ENCODE measurements at places on chromosomes 11 and 22. TPM values are rescaled to one million over a fixed set of nuclear protein-coding genes. Genes with fewer than 3 reads are reported as not detected.

Gene UCP3
- total RNA-seq: 2.2 TPM

Gene IGLL1
- total RNA-seq: not detected

Gene LGR4
- 0.90 TPM for total RNA-seq

Gene ABCG4
- total RNA-seq: not detected

Gene C11orf58
- 148 TPM for total RNA-seq

Gene RTN4RL2
- 0.31 TPM for total RNA-seq

Gene PHOX2A
- total RNA-seq: not detected

Gene ALDH3B1
- not detected for total RNA-seq

Gene SOX10
- not detected for total RNA-seq

Gene FGF3
- total RNA-seq: not detected

Gene CSF2RB
- total RNA-seq: 0.17 TPM

Gene KCNK4
- not detected for total RNA-seq

Gene CLTCL1
- total RNA-seq: 0.69 TPM

Gene SAA4
- not detected for total RNA-seq

Gene SERHL2
- 0.42 TPM for total RNA-seq

Gene GRAP2
- 105 TPM for total RNA-seq

Gene LRP5
- total RNA-seq: 1.5 TPM

DNA sequence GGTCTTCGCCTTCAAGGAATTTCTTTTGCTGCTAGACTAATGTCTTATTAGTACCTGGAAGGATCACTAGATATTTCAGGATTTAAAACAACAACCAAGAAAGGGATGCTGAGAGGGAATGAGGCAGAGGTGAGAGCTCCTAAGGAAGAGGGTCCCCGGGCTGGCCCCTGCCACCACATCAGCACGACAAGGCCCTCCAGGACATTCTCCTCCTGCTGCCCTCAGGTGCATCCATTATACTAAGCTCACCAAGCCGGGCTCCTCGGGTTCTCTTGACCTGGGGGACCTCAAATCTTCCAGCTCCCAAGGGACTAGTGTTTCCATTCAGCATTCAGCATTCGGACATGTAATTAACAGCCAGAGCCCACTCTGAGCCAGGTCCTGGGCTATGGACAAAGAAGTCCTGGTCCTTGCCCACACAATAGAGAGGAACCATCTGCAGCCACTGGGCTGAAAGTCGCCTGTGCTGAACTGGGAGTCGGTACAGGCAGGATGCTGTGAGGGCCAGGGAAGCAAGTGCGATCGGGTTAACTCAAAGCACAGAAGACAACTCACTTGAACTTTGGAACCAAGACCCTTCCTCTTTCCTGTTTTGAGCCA lies 29.4 kb upstream of the OAF start:
- DNase-seq: no peak

- DNase-seq: peak; percentile 14
These were observed 1.8 kb downstream of the TESMIN start for GRCh38 chr11:68749229-68750123.

DNA sequence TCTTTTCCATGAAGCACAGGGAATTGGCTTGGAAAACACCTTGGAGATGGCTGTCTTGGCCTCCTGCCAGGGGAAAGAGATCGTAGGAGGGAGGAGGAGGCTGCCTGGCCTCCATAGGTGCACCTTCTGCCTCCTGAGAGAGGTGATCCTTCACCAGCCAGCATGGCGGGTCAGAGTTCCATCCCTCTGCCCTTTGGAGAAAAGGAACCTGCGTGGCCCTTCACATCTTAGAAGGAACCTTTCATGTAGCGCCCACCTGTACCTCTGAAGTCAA lies 58.2 kb upstream of the DRD2 start:
- no peak for DNase-seq

DNA sequence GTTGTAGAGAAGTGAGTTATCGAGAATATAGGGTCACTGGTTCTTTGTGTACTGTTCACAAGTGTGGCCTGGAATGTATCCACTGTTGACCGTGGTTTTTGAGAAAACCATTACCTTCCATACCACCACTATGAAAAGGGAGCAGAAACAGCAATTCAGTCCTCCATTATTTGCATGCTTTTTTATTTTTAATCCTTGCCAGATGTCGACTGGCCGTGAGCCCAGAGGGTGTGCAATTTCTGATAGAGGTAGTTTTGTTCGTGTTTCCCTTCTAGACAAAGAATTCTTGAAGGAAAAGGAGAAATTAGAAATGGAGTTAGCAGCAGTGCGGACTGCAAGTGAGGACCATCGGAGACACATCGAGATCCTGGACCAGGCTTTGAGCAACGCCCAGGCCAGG lies 81.7 kb downstream of the AMOTL1 start:
- DNase-seq: no peak

- DNase-seq: peak; percentile 56
These were observed 669 bp downstream of the CDC42EP2 start for GRCh38 chr11:65315204-65315865.

- no peak for DNase-seq
These were observed 48.6 kb downstream of the ZNRF3 start for GRCh38 chr22:28931844-28932567.

- DNase-seq: no peak
These were observed 453.5 kb downstream of the MIAT start for GRCh38 chr22:27110665-27111451.

GRCh38 chr11:101127699-101128570 lies 1.7 kb downstream of the PGR start:
- DNase-seq: no peak

DNA sequence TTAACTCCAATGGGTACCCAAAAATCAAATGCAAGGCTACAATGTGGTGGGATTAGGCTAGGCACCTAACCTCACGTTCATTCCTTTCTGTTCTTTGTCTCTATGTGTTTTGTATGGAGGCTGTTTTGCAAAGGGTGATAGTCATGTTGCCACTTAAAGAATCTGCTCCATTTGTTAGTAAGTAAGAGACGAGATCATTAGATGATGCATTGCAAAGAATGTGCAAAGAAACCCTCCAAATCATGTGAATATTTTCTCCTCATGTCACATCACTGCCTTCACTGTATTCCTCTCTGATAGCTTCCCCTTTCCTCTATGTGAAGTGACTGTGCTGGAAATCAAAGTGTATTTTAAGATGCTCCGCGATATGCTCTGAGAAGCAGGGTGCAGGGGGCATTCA lies 11.9 kb downstream of the SYT13 start:
- DNase-seq: no peak

DNA sequence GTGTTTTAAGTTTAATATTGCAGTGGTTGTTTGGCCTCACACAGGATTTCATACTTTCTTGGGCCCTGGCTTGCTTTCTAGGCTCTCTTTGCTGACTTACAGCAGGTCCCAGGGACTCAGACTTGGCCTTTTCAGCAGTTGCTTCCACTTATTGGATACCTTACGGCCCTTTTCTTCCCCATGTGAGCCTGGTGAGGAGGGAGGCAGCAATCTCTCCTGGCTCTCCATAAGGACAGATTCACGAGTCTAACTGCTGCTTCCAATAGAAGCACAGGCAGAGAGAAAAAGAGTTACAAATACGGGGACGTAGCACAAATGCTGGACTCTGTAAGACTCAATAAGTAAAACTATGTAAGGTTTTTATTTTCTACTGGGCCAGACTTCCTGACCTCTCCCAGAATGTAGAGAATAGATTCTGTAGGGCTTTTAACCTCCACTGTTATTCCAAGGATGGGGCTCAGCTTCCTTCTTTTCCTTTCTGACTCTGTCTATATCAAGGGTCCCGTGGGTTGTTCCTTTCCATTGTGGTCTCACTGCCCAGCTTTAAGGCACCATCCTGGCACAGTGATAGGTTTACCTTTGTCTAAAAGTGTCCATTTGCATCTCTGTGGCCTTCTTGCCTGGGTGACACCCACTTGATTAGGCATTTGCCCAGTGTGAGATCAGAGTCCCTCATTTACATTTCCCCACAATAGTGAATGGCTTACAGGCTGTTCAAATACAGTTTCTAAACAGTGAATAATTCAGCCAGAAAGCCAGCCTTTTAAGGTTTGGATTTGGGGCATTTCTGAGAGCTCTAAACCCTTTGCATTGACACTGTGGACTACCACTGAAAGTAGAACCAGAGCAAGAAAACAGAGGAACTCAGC lies 92.8 kb downstream of the RASSF10 start:
- no peak for DNase-seq

DNA sequence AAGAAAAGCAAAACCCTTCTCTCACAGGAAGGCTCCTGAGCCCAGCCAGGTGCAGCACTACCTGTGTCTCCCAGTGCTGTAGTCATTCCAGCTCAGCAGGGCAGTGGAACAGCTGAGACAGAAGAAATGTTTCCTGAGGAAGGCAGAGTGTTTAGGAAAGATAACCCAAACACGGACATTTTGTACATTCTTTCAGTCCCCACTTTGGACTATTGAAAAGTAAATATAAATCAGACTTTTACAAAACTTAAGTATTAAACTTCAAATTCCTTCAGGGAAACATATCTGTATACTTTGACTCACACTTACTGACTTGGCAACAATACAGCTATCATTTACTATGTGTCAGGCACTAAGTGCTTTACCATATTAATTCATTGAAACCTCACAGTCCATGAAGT lies 40.4 kb downstream of the RRAS2 start:
- DNase-seq: no peak

- DNase-seq: peak; percentile 16
These were observed 39.1 kb upstream of the CREB3L1 start for GRCh38 chr11:46238078-46238966.

GRCh38 chr22:31333641-31334040 lies 12.5 kb downstream of the PATZ1 start:
- no peak for DNase-seq

- DNase-seq: no peak
These were observed 43.6 kb downstream of the PPARA start for GRCh38 chr22:46193898-46194310.

DNA sequence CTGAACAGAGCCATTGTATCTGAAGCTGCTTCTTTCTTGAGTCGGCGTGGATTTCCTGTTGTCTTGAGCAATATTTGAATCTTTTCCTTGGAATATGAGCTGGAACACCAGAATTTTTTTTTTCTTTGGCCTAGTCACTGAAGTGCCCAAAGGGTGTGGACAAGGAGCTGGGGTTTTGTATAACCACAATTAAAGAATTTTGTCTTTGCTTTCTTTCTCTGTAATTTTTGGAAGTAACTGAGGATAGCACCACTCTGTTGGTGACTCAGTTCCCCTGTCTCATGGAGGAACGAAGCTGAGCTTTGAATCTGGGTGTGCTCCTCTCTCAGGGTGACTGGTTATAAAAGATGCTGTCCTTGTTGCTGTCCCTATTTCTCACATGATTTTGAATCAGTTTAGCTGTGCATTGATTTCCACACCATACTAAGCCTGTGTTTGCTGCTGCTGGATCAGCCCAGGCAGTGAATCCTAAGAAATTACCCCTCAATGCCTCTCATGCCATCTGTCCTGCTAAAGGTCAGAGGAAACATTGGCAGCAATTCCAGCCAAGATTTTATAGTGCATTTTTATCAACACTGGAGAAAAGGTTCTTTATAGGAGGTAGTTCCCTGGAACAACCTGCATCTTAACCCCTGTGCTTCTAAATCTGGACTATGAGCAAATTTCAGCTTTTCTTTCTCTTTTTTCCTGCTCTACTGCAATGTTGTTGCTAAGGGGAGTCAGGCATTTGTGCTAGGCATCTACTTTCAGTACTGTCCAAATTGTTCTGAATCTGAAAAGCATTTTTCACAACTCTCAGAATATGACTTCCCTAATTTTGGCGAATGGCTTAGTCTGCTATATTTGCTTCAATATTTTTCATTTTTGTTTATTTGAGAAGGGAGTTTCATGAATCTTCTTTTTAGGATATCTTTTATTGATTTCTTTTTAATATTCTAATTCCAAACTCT lies 540.8 kb downstream of the SOX6 start:
- no peak for DNase-seq

- no peak for DNase-seq
These were observed 1017.0 kb downstream of the TBC1D22A start for GRCh38 chr22:47779474-47779873.

GRCh38 chr11:134536677-134537076 lies 124.6 kb upstream of the B3GAT1 start:
- DNase-seq: no peak

DNA sequence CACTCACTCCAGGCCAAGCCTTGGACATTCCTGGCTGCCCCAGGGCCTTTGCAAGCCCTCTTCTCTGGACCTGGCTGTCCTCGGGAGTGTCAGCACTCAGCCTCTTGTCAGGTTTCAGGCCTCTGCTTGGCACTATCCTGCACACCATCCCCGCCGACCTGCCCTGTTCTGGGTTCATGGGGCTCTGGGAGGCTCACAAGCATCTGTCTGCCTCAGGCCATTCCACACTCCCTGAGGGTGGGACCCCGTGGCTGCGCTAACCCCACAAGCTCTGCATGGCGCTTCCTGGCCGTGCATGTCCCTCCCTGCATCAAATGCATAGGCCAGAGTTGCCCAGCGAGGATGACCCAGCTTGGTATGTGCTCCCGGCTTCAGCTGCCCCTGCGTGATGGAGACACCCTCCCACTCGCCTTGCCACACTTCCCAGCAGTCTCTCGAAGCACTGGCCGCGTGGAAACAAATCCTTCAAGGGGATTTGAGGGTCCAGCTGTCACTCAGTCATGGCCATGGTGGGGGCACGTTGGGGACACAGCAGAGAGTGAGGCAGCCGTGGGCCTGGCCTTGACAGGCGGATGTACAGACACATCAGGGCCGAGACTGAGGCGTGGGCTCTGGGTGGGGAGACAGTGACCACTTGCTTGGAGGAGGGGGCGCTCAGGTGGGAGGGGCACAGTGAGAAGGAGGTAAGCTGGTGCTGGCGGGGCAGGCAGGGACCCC lies 87.3 kb downstream of the KCNQ1 start:
- no peak for DNase-seq

- DNase-seq: no peak
These were observed 103.8 kb downstream of the MORC2 start for GRCh38 chr22:30864441-30865420.

DNA sequence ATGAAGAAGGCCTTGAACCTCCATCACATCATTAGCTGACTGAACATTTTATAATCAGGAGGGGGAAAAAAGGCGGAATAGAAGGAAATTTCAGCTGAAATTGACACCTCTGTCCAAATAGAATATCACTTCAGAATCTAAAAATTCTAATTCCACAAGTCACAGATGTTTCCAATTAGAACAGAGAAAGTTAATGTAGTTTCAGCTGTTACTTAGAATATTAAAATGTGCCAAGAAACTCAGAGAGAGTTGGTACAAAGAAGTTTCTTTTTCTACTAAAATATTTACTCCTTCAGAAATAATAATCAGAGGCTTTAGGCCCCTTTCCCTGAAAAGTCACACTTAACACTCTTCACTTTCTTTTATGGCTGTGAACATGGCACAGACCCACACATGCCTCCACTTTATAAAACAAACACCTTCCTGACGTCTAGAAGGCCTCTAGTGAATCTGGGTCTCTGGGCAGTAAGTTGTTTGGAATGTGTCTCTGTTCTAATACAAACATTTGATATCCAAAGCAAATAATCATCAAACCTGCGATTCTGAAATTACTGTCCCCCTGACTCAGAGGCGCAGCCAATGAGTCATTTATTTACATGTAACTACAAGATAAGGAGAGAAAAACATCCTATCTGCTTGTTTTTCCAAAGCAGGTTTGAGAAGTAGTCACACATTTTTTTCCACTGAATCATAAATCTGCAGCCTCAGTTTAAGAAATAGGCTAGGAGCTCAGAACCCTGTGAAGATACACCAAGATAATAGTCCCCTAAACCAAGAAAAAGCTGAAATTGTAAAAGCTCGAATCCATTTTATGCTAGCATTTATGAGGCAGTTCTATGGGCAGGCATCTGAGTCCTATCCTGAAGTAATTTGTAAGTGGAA lies 148.4 kb downstream of the ME3 start:
- no peak for DNase-seq

Measured in CD8-positive, alpha-beta T cell (primary cell).